HT-29 (cell line): ENCODE measurements at places on chromosomes 13 and 19.
A peak's percentile ranks its signal among the peaks of the same experiment; 100 is the strongest.

GRCh38 chr13:37277435-37278144, 172.1 kb upstream of the CSNK1A1L start:
- no peak for DNase-seq

DNA sequence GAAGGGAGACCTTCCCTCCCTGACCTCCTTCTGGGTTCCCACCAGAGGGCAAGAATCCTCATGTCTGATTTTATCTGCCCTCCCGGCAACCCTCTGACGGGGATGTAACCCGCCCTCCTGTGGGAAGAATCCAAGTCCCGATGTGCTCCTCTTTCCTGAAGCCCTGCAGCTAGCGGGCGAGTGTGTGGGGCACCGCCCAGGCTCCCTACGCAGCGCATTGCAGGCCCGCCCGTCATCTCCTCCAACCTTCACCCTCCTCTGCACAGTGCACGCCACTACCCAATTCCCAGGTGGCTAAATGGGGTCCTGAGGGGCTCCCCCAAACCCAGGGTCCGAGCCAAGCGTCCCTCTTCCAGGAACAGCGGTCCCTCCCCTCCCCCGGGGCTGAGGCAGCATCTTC, 7.3 kb downstream of the LAIR1 start:
- no peak for DNase-seq

DNA sequence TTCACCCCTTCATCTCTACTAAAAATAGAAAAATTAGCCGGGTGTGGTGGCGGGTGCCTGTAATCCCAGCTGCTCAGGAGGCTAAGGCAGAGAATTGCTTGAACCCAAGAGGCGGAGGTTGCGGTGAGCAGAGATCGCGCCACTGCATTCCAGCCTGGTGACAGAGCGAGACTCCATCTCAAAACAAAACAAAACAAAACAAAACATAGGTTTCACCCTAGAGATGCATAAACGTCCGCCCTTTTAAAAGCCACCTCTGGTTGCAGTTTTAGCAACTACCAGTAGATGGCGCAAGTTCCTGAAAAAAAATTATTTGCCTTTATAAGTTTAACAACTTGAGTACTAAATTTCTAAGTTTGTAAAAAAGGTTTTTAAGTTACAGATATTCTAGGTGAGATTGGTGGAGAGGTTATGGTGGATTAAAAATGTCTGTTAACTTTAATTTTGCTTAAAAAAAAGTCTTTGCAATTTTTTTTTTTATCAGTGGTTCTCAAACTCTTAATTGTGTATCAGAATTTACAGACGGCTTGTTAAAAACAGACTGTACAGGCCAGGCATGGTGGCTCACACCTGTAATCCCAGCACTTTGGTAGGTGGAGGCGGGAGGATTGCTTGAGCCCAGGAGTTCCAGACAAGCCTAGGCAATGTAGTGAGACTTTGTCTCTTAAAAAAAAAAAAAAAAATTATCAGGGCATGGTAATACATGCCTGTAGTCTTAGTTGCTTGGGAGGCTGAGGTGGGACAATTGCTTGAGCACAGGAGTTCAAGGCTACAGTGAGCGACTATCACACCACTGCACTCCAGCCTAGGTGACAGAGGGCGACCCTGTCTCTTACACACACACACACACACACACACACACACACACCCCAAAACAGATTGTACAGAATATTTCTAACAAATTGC, 42.1 kb downstream of the NAA16 start:
- peak; percentile 94 for DNase-seq

DNA sequence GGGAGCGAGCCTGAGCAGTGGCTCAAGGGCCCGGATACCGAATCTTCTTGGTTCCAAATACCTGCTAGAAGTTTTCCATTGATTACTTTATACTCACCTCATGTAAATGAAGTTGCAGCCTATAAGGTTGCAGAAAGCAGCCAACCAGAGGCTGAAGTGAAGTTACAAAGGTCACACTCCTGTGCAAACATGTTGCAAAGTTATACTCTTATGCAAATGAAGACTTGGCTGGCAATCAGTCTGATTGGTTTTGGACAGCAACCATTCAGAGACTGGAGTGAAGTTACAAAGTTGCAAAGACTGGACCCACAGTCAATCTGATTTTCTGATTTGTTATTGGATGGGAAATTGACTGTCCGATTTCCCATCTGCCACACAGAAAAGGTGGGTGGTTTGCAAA, 152.5 kb downstream of the GGACT start:
- no peak for DNase-seq

DNA sequence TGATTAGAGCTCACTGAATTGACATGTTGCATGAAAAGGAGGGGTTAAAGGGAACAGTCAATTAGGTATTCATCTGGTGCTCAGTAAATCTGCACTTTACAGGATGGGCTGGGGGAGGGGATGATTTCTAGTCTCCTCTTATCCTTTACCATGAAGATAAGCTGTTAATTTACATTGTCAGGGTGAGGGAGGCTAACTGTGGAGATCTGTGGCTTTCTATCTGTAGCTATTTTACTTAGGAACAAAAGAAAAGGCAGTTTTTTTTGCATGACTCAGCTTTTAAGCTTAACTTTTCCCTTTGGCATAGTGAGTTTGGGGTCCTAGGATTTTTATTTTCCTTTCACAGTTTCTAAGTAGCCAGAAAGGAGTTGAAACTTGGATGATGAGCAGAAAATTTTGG, 253.3 kb downstream of the LMO7 start:
- no peak for DNase-seq
